Transverse colon (tissue), 4 donors: ENCODE measurements at places on chromosomes 16 and 17. TPM values are rescaled to one million over a fixed set of nuclear protein-coding genes. Genes with fewer than 3 reads are reported as not detected.

DNA sequence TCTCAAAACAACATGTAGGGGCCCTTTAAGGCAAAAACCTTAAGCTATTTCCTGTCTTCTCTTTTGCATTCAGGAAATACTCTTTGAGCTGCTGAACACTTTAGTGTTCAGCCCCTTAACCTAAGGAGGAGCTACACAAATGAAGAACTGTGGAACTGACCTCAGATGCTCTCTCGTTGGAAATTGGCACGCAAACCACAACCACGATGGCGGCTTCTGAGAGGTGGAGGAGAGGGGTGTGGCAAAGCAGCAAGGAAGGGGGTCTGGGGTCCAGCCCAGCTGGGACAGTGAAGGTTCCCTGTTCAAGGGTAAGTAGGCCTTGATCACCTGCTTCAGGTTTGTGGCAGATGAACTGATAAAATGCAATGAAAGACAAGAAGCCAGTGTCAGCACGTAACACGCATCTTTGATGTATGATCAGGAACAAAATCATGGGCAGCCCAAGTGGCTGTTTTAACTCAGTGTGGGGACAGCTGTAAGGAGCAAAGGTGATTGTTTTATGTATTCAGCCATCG lies 291.6 kb upstream of the TNRC6C start:
- H3K27ac ChIP-seq, result no peak overlapping the region
- peak; percentile 17 for DNase-seq
- no peak overlapping the region for H3K4me3 ChIP-seq
- H3K4me1 ChIP-seq, result no peaks in the 10 kb centered on the region
- no peaks in the 10 kb centered on the region for H3K27me3 ChIP-seq

The TAC4 gene
- total RNA-seq, result not detected

- no peaks in the 10 kb centered on the region for H3K36me3 ChIP-seq
- no peak overlapping the region for H3K4me3 ChIP-seq
- no peaks in the 10 kb centered on the region for H3K27me3 ChIP-seq
- H3K4me1 ChIP-seq, result peaks cover 11% of the 10 kb centered on the region
Observed at GRCh38 chr16:12541672-12542071, 262.0 kb downstream of the CPPED1 start.

The CCL18 gene
- total RNA-seq, result not detected

- H3K4me1 ChIP-seq, result peaks cover 9% of the 10 kb centered on the region
- H3K36me3 ChIP-seq, result no peaks in the 10 kb centered on the region
- DNase-seq, result no peak
- H3K27me3 ChIP-seq, result no peaks in the 10 kb centered on the region
Observed at GRCh38 chr16:9042964-9043680, 48.3 kb upstream of the HAPSTR1 start.

The CDC6 gene
- 3.2 TPM for total RNA-seq

The TIMP2 gene
- 32.2 TPM for total RNA-seq

DNA sequence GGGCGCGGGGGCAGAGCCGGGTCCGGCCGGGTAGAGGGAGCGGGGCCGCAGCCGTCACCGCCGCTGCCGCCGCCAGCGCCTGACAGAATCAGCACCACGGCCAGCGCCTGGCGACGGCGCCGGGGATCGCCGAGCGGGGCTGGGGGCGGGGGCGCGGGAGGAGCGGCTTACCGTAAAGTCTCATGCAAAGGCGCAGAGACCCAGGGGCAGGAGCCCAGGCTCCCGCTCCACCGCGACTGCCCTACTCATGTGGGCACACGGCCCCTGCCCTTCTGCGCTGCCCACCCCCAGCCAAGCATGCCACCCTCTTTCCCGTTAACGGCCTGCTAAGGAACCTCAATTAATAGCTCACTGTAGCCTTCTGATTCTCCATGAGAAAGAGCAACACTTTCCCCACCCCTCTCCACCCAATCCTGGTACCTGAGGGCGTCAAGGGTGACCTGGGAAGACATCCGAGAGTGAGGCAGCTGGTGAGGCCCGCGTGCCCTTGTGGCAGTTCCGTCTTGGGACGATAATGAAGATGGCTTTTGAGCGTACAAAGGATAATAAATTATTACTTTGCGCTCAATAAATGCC lies at the start of gene SEZ6:
Gene SEZ6, minus strand, starts transcription at position 98 of the 576 bp plus-strand sequence. CDS start 164 bp downstream, outside the sequence.
- no peak within 1 kb of the TSS for H3K27ac ChIP-seq
- peak; percentile 37 for DNase-seq
- peaks cover 77% of the 10 kb centered on the region for H3K27me3 ChIP-seq
- H3K36me3 ChIP-seq, result no peaks in the 10 kb centered on the region
- no peak within 1 kb of the TSS for H3K4me3 ChIP-seq

The TEKT5 gene
- total RNA-seq, result not detected

The FSCN2 gene
- 36.4 TPM for total RNA-seq

DNA sequence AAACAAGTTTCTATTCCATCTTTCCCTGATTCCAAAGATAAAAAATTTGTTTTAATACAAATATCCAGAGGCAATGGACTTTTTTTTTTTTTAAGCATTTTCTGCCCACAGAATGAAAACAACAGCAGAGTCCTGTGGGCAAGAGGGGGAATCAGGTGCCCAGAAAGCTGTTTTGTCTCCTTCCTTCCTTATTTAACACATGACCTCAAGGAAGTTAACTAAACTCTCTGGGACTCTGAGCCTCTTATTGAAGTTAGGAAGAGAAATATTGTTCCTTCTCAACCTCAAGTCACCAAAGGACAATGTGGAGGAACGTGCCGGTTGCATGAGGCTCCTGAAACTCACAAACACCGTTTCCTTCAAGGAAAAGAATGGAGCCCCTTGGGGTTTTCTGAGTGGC lies 34.9 kb downstream of the LITAF start:
- H3K36me3 ChIP-seq, result no peaks in the 10 kb centered on the region
- DNase-seq, result no peak
- no peaks in the 10 kb centered on the region for H3K27me3 ChIP-seq
- H3K27ac ChIP-seq, result peak overlapping the region; percentile 50

- peaks cover 76% of the 10 kb centered on the region for H3K27me3 ChIP-seq
- H3K36me3 ChIP-seq, result no peaks in the 10 kb centered on the region
- H3K27ac ChIP-seq, result no peak overlapping the region
- DNase-seq, result no peak
Observed at GRCh38 chr16:73546341-73546845, 498.5 kb upstream of the ZFHX3 start.

DNA sequence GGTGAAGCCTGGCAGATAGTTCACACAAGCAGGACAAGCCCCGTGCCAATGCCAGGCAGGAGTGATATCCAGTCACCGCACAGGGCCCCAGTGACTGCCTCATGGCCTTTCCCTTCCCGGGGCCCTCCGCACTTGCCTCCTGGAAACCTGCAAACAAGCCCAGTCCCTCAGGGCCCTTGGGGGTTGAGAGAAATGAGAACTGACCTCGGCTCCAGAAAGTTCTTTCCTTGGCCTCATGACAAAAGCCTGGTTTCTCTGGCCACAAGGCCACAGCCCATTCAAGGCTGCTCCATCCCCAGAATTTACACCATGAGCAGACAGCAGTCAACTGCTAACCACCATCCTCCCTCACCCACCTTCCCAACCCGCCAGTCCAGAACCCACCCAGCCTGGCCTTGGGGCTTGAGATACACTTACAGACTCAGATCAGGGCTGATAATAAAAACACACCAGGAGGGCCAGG lies 77.6 kb downstream of the CCDC182 start:
- no peaks in the 10 kb centered on the region for H3K27me3 ChIP-seq
- no peak overlapping the region for H3K4me3 ChIP-seq
- no peak for DNase-seq
- peaks cover 3% of the 10 kb centered on the region for H3K4me1 ChIP-seq

DNA sequence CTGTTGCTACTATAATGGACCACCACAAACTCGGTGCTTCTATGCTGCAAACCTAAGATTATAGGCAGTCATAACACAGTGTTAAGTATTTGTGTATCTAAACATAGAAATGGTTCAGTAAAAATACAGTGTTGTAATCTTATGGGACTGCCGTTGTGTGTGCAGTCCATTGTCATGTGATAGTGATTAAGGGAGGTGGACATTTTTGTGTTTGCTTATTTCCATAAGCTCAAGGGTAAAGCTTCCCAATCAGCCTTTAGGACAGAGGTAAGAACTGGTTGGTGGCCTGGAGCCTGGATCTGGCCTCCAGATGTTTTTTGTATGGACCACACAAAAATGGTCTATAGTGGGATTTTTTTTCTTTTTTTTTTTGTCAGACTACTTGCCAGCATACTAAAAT lies 29.9 kb downstream of the WWOX start:
- H3K4me1 ChIP-seq, result no peaks in the 10 kb centered on the region
- H3K27me3 ChIP-seq, result no peaks in the 10 kb centered on the region
- no peak overlapping the region for H3K4me3 ChIP-seq
- H3K36me3 ChIP-seq, result no peaks in the 10 kb centered on the region
- no peak overlapping the region for H3K27ac ChIP-seq
- DNase-seq, result no peak

The KRT20 gene
- total RNA-seq, result 743 TPM

GRCh38 chr17:78131172-78132083 lies 857 bp downstream of the TMC8 start:
- H3K27ac ChIP-seq, result peak overlapping the region; percentile 90
- peak overlapping the region; percentile 7 for H3K4me3 ChIP-seq
- no peaks in the 10 kb centered on the region for H3K36me3 ChIP-seq
- H3K27me3 ChIP-seq, result peaks cover 16% of the 10 kb centered on the region
- DNase-seq, result peak; percentile 32

- no peaks in the 10 kb centered on the region for H3K27me3 ChIP-seq
- no peak overlapping the region for H3K4me3 ChIP-seq
- DNase-seq, result no peak
- H3K4me1 ChIP-seq, result no peaks in the 10 kb centered on the region
- H3K36me3 ChIP-seq, result no peaks in the 10 kb centered on the region
Observed at GRCh38 chr17:74527081-74527480, 4.2 kb downstream of the CD300LB start.

- H3K4me1 ChIP-seq, result no peaks in the 10 kb centered on the region
- H3K4me3 ChIP-seq, result no peak overlapping the region
- no peaks in the 10 kb centered on the region for H3K36me3 ChIP-seq
- no peak for DNase-seq
- H3K27me3 ChIP-seq, result no peaks in the 10 kb centered on the region
Observed at GRCh38 chr17:68800751-68801150, 154.4 kb downstream of the ABCA8 start.

The HLF gene
- total RNA-seq, result 15.7 TPM

DNA sequence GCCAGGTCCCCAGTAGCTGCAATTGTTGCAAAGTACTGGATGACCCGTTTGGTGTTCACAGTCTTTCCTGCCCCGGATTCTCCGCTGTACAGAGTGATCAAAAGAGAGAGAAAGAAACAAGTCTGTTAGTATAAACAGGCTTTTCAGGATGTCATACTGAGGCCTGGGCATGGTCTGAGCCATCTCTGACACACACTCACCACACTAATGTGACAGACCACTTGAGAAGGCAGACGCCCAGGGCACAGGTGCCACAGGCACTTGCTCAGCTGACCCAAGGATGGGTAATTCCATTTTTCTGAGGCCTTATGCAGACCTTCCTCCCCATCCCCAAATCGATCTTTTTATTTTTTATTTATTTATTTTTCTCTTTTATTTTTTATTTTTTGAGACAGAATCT lies 7.5 kb downstream of the MYH3 start:
- H3K27ac ChIP-seq, result no peak overlapping the region
- DNase-seq, result no peak
- no peaks in the 10 kb centered on the region for H3K4me1 ChIP-seq
- H3K36me3 ChIP-seq, result no peaks in the 10 kb centered on the region
- no peaks in the 10 kb centered on the region for H3K27me3 ChIP-seq

GRCh38 chr17:9022573-9023391 lies 1.5 kb downstream of the NTN1 start:
- H3K4me1 ChIP-seq, result peaks cover 3% of the 10 kb centered on the region
- H3K27ac ChIP-seq, result peak overlapping the region; percentile 72
- DNase-seq, result no peak
- peak overlapping the region; percentile 59 for H3K4me3 ChIP-seq
- peaks cover 76% of the 10 kb centered on the region for H3K27me3 ChIP-seq
- no peaks in the 10 kb centered on the region for H3K36me3 ChIP-seq

- H3K27ac ChIP-seq, result no peak overlapping the region
- no peak overlapping the region for H3K4me3 ChIP-seq
- no peaks in the 10 kb centered on the region for H3K36me3 ChIP-seq
- DNase-seq, result no peak
Observed at GRCh38 chr16:81547939-81548216, 103.3 kb downstream of the CMIP start.

DNA sequence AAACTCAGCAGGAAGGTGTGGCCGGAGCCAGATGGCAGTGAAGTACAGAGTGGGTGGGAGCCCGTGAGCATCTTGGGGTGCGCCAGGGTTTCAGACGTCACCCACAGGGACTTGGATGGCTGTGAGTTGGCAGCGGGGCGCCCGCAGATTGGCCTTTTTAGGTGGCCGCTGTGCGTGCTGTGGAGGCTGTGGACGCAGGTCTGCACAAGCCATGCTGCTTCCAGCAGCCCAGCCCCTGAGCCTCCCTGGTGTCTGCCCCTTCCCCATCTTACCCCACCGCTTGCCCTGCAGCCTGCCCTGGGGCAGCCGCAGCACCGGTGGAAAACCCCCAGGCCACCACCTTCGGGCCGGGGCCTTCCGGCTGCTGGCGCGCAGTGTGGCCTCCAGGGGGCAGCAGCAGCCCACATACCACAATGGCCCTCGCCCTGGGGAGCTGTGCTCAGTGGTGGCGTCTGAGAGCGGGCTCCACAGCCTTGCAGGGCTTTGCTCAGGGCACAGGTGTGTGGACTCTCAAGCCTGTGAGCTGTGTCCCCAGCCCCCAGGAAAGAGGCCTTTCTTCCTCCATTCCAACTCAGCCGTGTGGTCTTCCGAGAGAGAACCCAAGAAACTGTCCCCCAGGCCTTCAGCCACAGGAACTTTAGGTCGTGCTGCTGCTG lies 11.8 kb downstream of the ENDOV start:
- H3K27ac ChIP-seq, result no peak overlapping the region
- no peak overlapping the region for H3K4me3 ChIP-seq
- peak; percentile 76 for DNase-seq
- no peaks in the 10 kb centered on the region for H3K4me1 ChIP-seq
- H3K27me3 ChIP-seq, result no peaks in the 10 kb centered on the region

DNA sequence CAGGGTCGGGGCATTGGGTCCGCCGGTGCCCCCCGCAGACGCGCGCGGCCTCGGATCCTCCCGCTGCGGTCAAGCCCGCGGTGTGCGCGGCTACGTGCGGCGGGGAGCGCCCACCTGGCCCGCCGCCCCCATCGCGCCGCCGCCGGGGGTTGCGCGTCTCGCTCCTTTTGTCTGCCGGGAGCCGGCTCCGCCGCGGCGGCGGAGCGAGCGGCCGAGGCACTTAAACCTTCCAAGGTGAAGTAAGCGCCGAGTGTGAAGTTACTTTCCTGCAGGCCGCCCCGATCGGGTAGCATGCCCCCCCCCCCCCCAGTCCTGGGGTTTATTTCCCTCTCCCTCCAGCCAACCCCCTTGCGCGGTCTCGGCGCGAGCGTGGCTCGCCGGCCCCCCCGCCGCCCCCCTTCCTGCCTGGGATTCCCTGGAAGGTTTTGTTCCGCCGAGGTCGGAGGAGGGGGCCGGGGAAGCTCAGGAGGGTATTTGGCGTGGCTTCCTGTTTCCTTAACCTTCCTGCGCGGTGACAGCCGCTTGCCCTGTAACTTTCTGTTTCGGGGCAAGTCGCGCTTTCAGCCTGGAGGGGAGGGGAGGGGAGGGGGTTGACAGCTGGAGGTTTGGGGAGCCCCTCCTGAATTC lies 56.6 kb upstream of the GSE1 start:
- peak overlapping the region; percentile 91 for H3K27ac ChIP-seq
- DNase-seq, result peak; percentile 72
- peaks cover 48% of the 10 kb centered on the region for H3K4me1 ChIP-seq
- peak overlapping the region; percentile 94 for H3K4me3 ChIP-seq

- no peak overlapping the region for H3K27ac ChIP-seq
- no peak for DNase-seq
- no peaks in the 10 kb centered on the region for H3K4me1 ChIP-seq
- no peaks in the 10 kb centered on the region for H3K27me3 ChIP-seq
- no peaks in the 10 kb centered on the region for H3K36me3 ChIP-seq
Observed at GRCh38 chr17:12388226-12388625, 277.5 kb upstream of the MYOCD start.
